ENCODE measurements at places on chromosomes 6 and 20.

GRCh38 chr6:149166336-149166735, 151.2 kb upstream of the TAB2 start:
- DNase-seq = no peak

DNA sequence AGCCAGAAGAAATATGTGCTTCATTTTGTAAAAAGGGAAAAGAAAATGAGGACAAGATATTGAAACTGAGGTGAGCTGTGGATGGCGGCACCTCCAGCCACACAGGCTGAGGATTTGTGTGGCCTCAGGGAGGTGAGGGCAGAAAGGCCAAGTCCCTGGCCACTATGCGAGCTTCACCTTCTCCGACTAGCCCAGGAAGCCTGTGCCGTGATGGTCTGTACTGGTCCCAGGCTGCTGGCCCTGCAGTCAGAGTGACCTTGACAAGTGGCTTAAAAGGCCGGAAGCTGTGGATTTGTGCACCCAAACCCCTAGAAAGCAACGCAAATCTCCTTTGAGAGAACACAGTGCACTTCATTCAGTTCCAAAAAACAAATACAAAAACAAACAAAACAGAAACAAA, 48.1 kb downstream of the WDR27 start:
- DNase-seq = no peak

GRCh38 chr20:50333812-50334211, 143.2 kb downstream of the CEBPB start:
- peak; percentile 94 for DNase-seq

- DNase-seq = no peak
Observed at GRCh38 chr6:168938546-168938945, 315.1 kb downstream of the THBS2 start.

DNA sequence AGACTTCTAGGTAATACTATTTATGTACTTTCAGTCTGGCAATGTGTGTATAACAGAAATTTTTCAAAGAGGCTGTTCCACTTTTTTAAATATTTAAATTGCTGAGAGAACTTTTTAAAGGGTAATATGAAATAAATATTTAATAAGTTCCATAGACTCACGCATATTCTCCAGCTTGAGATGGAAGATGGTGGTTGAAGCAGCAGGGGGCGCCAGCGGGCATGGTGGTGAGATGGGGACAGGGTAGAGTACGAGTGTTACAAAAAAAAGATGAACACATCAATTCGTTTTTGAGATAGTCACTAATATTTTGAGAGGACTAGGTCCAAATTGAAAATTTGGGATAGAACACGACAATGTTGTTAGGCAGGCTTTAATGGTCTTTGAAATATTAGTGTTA, 68.4 kb downstream of the RSPO3 start:
- DNase-seq = no peak

GRCh38 chr6:41581381-41581991, 35.3 kb downstream of the FOXP4 start:
- peak; percentile 81 for DNase-seq

- no peak for DNase-seq
Observed at GRCh38 chr6:135820340-135820739, 31.2 kb upstream of the PDE7B start.

- DNase-seq = no peak
Observed at GRCh38 chr20:8162610-8163009, 30.5 kb downstream of the PLCB1 start.

- no peak for DNase-seq
Observed at GRCh38 chr20:43739148-43739749, 12.4 kb upstream of the GTSF1L start.

DNA sequence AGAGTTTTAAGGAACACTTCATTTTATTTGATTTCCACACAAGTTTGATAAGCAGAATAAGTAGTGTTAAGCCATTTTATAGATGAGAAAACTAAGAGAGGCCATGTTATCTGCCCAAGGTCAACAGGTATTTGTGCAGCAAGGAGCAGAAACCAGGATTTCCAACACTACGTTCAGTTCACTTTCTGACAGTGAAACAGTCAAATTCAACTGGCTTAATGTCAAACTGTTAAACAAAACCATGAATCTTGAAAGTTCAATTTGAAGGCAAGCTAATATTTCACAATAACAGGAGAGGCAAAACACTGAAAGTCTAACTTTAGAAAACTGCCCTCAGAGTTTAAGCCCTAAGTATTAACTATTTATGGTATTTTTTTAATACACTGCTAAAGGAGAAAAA, 32.6 kb downstream of the DTNBP1 start:
- no peak for DNase-seq

GRCh38 chr6:35341557-35341956, 801 bp upstream of the PPARD start:
- DNase-seq = no peak

DNA sequence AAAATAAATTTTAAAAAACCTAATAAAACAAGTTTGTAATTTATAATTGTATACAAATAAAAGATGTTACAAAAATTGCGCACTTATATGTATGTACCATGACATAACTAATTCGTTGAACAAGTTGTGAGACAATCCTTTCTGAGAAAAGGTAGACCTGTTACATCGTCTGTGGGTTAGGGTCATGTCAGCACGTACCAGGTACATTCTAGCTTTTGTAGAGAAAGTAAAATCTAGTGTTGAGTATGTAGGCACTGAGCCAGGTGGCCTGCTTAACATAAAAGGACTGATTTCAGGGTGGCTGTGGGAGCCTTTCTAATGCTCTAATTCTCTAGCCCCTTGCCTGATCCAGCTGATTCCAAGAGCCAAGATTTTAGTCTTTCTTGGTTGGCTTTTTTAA, 10.4 kb downstream of the RPL7L1 start:
- peak; percentile 12 for DNase-seq

DNA sequence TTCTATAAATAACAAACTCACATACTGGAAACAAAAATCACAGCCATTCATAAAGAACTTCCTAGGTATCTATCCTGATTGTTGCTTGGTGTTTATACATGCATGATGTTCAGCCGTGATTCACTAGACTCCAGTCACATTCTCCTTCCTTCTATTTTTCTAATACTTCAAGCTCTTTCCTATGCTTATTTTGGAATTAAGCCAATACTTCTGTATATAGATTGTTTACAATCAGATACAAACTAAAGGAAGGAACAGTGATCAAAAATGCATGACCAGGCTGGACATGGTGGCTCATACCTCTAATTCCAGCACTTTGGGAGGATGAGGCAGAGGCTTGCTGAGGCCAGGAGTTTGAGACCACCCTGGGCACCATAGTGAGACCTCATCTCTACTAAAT, 377.5 kb upstream of the IRAK1BP1 start:
- peak; percentile 45 for DNase-seq

DNA sequence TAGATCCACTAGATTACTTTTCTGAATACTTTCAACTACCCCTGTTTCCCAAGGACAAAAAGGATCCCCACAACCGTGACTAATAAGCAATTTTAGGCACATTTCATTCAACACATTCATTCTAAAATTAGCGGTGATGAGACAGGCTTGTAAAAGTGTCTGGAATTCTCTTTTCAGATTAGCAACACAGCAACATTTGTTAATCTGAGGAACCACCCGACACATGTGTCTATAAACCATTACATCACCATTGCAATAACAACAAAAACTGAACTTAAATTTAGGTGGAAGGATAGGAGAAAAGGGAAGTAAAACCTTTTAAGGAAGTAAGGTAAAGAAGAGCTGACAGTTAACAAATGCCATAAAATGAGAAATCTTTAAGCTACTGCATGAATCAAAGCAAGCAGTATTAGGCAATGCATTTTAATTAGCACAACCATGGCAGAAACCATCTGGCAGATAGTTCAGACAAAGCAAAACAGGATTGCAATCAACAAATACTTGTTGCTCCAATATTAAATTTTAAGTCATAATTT, 49.1 kb downstream of the MAP3K7 start:
- no peak for DNase-seq

DNA sequence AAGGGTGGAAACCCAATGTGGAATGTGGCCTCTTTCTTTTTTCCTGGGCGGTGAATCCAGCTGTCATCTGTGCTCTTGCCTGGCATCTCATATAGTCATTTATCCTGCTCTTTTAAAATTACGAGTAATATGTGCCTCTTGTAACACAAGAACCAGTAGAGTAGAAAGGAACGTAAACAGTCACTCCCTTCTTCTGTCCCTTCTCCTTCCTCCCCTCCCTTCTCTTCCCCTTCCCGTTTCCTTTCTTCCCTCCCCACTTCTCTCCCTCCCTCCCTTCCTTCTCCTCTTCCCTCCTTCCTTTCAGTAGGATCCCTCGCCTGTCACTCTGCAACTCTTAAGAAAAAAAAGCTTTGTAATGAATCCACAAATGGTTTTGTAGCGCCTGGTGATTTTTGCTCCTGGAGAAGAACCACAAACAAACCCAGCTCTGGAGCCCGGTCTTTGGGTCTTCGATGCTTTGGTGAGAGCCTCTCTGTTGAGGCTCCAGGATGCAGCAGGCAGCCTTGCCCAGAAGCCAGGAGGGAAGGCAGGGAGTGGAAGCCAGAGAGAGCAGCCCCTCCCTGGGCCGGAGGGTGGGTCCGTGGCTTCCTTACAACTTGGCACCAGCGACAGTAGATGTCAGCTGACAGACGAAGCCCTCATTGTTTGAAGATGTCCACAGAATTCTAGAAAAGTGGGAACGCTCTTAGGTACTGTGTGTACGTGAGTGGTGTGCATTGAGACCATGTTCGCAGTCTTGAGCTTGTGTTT, 15.0 kb downstream of the DUSP22 start:
- no peak for DNase-seq

DNA sequence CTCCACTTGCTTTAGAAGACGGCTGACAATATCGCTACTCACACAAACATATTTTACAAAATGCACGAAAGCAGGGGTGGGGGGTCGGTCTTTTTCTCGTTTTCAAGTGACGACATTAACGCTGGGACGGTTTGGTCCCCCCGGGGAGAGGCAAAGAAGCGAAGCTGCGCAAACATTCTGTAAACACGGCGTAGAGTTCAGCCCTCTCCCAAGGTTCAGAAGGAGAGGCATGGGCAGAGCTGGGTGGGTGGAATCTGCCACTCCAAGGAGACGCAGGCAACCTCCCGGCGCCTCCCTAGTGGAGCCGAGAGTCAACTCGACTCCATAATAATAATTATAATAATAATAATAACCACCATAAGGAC, 2.4 kb downstream of the NKX2-2 start:
- DNase-seq = no peak

DNA sequence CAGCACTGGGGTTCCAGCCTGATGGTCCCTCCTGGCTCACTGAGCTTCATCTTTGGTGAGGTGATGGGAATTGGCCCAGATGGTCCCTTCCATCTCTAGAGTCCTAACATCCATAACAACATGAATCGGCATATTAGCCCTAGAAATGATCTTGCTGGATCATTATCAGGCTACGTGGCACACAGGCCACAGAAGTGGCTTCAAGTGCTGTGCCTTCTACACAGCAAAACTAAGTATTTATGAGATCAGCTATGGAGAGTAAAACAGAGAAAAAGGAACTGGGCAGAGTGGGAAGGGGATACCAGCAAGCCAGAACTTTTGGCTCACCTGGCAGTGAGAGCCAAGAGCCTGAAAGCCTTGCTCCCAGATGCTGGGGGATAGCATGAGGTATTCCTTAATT, 116.9 kb downstream of the TRERF1 start:
- DNase-seq = no peak

- DNase-seq = peak; percentile 87
Observed at GRCh38 chr6:131949909-131950766, 1.0 kb downstream of the CCN2 start.

- DNase-seq = peak; percentile 49
Observed at GRCh38 chr20:5056801-5057599, 55.7 kb upstream of the SLC23A2 start.

DNA sequence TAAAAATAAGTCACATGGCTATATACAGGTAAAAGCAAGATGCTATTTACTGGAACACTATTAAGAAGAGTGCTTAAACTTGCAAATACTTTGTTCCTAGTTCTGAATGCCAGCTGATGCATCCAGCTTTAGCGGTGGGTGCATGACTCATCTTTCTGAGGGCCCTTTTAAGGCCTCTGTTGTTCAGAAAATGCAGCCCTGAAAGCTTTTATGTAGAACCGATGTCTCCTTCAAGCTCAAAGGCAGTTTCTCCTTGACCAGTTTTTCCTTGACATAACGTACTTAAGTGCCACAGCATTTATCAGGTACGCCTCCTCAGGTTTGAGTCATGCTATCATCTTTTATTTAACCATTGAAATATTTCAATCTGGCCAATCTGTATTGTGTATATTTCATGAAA, 82.8 kb downstream of the MLIP start:
- peak; percentile 50 for DNase-seq

DNA sequence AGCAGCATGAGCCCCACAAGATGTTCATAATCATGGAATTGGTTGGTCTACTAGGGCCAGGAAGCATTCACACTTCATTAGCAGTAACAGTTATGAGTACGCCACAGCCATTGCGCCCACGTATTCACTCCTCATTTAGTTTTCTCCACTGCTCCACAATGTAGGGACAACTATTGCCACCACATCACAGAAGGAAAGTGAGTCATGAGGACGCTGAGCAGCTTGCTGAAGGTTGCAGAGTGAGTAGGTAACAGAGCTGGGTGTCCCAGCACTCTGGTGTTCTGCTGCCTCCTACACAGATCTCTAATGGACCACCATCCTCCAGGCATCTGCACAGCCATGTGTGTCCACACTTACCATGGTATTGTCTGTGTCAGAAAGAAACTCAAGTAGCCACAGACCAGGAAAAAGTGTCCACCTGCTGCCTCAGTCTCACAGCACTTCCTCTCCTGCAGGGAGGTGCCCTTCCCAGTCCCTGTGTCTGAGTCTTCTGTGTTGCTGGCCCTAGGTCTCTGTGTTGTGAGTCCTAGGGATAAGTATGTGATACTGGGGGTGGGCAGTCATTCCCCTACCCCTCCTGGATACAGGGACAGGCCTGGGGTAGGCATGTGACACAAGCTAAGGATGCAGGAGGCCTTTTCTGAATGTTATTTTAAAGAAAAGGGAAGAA, 103.9 kb downstream of the TTLL2 start:
- no peak for DNase-seq

DNA sequence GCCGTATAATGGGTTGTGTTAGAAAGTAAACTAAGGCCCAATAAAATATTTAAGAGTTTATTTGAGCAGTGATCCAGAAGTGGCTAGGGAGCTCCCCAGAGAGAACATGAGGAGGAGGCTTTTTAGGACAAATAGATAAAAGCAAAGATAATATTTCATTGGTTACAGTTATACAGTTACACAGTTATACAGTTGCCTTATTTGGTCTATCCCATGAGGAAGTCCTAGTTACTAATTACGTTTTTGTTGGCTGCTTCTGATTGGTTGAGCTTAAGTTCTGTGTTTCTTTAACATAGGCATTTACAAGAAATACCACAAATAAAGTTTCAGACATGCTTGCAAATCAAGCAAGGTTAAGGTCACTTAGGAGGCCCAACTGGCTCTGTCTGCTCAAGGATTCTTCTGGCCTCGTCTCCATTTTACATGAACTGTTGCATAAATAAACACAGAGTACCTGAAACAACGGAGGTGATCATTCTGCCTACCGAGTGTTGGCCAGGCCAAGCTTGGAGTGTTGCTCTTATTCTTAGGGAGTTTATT, 7.0 kb downstream of the UBD start:
- DNase-seq = peak; percentile 51

Measured in HCEC 1CT (cell line).